ENCODE measurements at places on chromosomes 12 and 14.
A peak's percentile ranks its signal among the peaks of the same experiment; 100 is the strongest.

DNA sequence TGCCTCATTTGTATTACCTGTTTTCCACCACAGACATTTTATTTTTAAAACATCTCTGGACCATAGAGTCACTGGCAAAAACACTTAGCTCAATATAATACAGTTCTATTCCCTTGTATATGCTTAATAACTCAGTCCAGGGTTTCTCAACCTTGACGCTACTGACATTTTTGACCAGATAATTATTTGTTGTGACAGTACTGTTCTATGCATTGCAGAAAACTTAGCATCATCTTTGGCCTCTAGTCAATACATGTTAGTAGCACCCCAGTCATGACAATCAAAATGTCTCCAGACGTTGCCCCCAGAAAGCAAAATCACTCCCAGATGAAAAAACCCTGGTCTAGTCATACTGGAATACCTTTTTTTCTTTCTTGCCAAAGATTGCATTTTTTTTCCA, 174.7 kb downstream of the TMEM132D start:
- no peak for DNase-seq

DNA sequence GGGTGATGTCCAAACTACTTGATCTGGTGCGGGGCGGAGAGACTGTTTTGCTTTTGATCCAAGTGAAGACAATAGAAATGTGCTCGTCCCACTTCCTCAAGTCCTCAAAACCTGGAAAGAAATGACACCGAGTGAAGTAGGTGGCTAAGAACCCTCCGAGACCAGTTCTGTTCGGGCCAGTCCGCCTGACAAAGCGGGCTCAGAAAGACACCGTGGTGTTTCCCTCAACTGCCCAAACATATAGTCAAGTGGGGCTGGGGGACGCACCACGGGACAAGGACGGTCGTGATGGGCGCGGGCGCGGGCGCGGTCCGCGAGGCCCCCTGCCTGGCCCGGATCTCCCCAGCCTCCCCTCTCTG, 1.6 kb downstream of the PHLDA1 start:
- DNase-seq = no peak

GRCh38 chr14:72060460-72060859, 128.2 kb downstream of the RGS6 start:
- DNase-seq = no peak

GRCh38 chr14:43894534-43894933, 612.5 kb downstream of the FSCB start:
- DNase-seq = peak; percentile 54

GRCh38 chr12:94710933-94711332, 60.6 kb upstream of the TMCC3 start:
- DNase-seq = peak; percentile 29

DNA sequence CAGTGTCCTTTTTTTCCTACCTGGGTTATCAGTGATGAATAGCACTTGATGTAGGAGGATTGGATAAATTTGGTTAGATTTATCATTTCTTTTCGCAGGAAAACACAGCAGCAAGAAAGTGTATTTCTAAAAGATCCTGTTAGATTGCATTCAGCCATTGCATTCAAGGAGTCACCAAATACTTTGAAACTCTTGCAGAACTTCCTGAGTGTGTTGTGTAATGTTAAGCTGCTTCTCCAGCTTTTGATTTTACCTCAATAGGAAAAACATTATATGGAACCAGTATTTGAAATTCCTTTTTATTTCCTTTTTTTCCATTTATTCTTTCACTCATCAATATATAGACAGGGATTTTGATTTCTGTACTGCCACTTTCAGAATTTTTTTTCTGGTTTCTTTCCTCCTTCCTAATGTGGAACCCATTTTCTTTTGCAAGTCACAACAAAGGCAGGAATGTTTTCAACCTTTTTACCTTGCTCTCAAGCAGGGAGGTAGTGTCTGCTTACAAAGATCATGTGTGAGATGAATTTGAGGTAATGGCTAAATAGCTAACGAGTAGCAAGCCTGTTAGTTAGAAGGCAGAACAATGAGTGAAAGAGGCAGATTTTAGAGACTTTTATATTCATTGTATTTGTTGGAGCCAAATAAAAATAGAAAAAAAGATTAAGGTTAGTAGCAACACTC, 56.2 kb downstream of the PPHLN1 start:
- DNase-seq = no peak

GRCh38 chr14:65938738-65939137, 526.2 kb downstream of the FUT8 start:
- DNase-seq = no peak

DNA sequence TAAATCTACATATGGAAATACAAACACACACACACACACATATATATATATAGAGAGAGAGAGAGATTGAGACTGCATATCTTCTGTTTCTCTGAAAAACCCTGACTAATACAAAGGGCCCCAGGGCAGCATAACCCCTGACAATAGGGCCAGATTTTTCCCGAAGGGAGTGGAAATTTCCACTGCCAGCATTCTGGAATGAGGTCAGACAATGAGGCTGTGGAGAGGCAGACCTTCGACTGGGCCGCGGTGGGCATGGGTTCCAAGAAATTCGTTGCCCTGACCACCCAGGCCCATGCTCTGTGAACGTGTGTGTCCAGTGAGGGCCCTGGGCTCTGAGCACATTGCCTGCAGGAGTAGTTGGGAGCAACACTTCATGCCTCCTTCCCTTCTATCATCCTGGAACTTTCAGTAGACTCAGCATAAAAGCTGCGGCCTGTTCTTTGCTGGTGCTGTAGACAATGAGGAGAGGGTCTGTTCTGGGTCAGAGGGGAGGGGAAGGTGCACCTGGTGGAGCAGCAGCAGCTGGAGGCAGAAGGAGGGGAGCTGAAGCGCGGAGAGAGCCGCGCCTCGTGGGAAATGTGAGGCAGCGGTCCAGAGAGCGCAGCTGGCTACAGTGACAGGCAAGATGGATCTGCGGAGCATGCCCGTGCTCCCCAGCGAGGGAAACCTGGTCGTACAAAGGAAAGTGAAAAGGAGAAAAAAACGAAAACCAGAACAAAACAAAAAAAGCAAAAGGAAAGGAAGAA, 25.6 kb upstream of the CCDC60 start:
- no peak for DNase-seq

- no peak for DNase-seq
Observed at GRCh38 chr12:18753481-18754123, 15.7 kb downstream of the CAPZA3 start.

DNA sequence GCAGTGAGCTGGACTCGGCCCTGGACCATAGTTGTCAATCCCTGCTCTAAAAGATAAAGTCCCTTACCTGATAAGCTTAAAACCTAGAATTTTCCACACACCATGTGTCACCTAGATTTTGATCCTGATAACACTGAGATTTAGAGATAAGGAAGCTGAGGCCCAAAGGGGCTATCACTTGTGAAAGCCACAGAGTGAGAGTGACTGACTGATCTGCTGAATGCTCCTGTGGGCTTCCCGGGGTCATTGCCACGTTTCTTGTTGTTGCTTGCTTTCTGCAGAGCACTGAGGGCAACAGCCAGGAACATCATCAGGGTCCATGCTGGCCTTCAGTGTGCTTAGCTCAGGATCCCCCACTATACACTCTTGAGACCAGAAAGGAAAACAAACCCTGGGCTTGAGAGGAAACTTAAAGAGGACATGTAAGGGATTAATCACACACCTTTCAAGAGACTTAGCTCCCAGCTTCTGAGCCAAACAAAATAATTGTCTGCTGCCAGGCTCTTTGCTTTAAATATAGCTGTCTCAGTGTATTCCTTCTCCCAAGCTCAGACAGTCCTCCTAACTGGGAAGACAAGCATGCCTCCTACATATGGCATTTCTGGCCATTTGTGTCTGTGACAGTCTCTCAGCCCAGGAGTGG, 82.6 kb upstream of the ARHGAP5 start:
- no peak for DNase-seq

- no peak for DNase-seq
Observed at GRCh38 chr12:132071040-132071810, 72.9 kb downstream of the DDX51 start.

DNA sequence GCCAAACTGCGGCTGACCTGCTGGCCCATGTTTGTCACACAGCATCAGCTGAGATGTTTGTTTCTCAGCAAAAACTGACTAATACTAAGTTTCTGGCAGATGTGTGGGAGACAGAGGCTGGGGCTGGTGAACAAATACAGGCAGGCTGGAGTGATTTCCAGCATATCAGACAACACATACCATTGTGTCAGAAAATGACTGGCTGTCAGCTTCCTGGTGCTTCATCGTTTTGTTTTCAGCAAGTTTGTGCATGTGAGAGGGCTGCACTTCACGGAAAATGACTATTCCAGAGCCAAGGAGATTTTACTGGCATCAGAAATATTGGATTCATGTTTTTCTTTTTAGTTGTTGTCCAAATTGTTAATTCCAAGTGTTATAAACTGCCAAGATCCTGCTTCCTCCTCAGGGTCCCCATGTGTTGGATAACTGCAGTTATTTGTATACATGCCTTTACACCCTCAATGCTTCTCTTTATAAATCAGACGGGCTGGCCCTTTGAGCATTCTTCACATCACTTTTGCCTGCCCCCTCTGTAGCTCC, 145.7 kb downstream of the GALC start:
- no peak for DNase-seq

- DNase-seq = no peak
Observed at GRCh38 chr14:55045087-55045486, 6.4 kb upstream of the MAPK1IP1L start.

DNA sequence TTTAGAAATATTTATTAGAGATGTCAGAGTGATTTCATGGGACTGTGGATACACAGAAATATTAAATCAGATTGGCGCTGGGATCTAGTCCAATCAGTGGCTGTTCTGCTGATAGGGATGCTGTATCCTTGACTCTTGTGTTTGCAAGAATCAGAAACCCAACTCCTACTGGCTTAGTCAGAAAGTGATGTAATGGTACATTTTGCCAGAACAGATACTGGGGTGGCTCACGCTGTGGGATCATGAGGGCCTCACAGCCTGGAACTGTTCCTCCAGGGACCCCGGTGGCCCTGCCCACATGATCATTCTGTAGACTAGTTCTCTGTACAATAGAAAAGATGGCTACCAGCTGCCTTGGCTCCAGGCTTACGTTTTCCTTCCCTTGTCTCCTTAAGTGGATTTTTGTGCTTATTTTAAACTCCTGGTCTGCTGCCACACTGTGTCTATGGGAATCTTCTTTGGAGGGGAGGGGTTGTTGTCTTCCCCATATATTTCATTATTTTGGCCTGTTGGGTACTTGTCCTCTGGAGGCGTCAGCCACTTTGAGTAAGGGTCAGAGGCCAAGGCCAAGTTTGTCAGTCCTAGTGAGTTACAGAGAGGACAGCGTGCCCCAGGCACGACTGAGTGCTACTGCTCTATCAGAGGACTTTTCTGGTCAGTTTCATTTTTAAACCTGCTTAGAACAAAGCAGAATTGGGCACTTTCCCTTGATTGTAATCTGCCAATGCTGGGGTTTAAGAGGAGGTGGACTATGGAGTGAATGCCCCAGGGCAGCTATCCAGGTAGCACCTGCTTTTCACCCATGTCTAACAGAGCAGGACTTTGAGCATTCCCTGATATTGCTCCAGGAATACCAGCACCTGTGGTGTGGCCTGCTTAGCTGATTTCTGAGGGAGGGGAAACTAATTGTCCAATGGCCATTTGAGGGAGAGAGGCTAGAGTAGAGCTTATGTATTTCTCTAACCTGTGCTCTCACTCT, 164.3 kb downstream of the SLC5A8 start:
- no peak for DNase-seq

DNA sequence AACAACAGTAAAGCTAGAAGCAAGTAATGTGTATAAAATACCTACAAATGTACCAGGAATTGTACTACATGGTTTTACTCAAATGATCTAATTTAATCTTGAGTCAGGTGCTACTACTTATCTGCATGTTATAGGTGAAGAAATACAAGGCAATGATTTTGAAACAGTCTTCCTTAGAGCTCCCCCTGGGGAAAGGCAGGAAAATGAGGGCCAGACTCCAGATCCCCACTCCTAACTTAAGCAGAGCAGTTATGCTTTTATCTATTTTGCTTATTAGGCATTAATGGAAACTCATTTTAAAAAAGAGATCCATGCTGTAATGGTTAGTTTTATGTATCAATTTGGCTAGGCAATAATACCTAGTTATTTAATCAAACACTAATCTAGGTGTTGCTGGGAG, 109.3 kb upstream of the CPSF6 start:
- DNase-seq = no peak

GRCh38 chr12:67709367-67709954, 60.9 kb downstream of the DYRK2 start:
- no peak for DNase-seq

GRCh38 chr12:58882826-58883225, 37.5 kb downstream of the LRIG3 start:
- no peak for DNase-seq

DNA sequence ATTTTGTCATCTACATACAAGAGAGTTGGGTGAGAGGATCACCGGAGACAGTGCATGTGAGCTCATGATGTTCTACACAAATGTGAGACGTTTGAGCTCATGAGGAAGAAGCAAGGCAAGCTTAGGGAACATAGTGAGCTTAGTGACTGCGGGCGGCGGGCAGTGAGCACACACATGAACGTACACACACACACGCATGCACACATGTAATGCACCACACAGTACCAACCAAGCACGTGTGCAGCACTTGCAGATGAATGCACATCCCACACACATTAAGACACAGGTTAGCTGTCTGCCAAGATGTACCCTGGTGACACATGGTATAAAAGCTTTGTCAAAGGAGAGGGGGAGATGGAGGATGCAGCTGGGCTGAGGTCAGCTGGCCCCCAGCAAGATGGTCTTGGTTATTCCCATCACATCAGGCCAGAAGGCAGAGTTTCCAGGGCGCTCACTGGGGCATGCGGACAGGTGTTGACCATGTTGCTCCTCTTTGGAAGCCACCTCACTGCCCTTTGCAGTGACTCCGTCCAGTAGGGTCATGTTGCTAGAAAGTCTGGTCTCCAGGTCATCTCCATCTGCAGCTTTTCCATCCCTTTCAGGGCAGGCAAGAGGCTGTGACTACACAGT, 8.7 kb upstream of the CACNA2D4 start:
- DNase-seq = no peak

- DNase-seq = no peak
Observed at GRCh38 chr12:95417372-95417771, 56.6 kb upstream of the METAP2 start.

DNA sequence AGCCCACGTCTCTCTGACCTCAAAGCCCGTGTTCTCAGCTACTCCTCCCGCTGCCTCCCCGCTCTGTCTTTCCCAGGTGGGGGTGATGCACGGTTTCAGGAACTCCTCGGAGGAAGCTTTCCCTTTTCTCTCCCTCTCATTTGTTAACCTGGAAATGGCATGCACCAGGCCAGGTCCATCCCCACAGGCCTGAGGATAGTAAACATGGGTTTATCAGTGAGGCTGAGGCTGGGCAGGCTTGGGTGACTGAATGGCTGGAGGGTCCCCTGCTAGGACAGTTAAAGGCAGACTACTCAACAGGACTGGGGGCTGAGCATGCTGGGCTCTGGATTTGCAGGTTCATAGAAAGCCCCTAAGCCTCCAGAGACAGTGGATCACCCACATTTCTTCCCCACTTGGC, 7.6 kb downstream of the WSCD2 start:
- DNase-seq = no peak

DNA sequence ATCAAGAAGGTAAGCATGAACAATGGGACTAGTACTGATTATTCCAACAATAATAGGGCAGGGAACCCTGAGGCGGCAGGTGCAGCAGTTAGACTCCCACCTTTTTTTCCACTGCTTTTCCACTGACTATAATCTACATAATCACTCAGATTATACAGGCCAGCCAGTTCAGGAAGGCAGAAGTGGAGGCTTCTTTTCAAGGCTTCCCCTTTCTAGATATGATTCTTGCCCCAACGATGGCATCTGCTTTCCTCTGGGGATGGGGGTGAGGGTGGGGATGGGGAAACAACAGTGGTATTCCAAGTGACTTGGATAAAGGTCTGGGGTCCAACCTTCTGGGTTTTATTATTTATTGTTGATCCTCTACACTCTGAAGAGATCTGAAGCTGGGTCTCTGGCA, 331 bp downstream of the NCKAP1L start:
- no peak for DNase-seq

GRCh38 chr12:40577834-40578233, 114.4 kb upstream of the CNTN1 start:
- DNase-seq = no peak

All from OCI-M1 (cell line).